Bone marrow (tissue), 2 donors: ENCODE measurements at places on chromosomes 4 and X.

DNA sequence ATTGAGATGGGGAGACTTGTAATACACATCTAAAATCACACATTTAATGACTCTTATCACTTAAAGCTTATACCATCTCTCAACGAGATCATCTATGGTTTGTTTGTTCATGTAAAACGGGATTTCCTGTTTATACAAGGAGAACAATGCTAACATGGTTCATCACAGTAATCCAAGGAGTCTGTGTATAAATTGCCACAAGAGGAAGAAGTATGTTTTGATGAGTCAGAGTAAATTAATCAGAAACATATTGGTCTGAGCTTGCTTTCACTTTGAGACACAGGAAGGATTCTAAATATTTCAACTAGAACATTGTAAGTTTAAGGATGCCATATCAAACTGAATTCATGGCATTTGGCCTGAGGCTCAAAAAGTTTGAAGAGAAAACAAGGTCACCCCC is 594.1 kb downstream of the GLUD2 start:
- peak; percentile 20 for DNase-seq

- no peak for DNase-seq
These were observed 620.6 kb upstream of the GNPDA2 start for GRCh38 chr4:45346816-45347435.

- DNase-seq = peak; percentile 86
These were observed at the start of gene ING2 for GRCh38 chr4:183504930-183505610. Gene ING2, plus strand, starts transcription at chr4:183505058. Its CDS starts 138 bp downstream, at chr4:183505196.

- no peak for DNase-seq
These were observed 556.3 kb downstream of the PPARGC1A start for GRCh38 chr4:23333556-23333945.

GRCh38 chr4:81214881-81215868 is at the start of gene PRKG2:
Gene PRKG2, minus strand, starts transcription at chr4:81215222. Its CDS starts 10,175 bp downstream, at chr4:81205047.
- no peak for DNase-seq

DNA sequence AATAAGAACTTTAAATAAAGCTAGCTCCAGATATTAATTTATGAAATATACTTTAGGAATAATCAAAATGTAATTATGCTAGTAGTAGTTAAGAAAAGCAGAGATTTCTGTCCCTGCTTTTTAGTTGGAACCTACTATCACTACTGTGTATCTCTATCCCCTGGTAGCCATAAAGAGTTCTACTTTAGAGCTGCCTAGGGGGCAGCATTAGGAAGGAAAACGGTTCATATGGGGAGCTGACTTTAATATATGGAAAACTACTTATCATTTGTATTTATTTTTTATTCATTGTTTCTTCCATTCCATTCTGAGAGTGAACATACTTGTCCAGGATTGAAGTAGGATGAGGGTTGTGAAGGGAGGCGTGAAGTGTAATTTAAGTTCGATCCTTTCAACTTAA is 40.9 kb downstream of the CPEB2 start:
- DNase-seq = no peak

- DNase-seq = no peak
These were observed 70.2 kb upstream of the BCOR start for GRCh38 chrX:40167850-40168479.

DNA sequence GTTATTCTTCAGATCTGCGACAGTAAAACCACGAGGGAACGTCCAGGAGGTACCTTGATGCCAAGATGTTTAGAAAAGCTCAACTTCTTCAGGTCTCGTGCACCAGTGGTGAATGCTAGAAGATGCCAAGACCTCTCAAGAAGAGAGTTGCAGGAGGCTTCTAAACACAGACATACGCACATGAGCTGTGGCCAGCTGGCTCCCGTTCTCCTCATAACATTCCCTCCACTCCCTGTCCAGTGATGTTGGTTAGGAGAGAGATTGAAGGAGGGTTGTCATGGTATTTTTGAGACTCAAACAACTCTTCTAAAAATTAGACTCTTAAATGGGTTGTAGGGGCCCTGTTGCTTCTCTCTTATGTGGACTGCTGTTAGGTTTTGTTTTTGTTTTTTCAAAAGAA is 184.3 kb downstream of the QDPR start:
- DNase-seq = no peak

- DNase-seq = no peak
These were observed 205.6 kb upstream of the EOLA2 start for GRCh38 chrX:150143721-150144440.

- no peak for DNase-seq
These were observed 40.7 kb downstream of the SPCS3 start for GRCh38 chr4:176360446-176360845.

GRCh38 chr4:156642161-156642560 is 329.4 kb downstream of the PDGFC start:
- DNase-seq = no peak

GRCh38 chrX:101219864-101220346 is 319 bp downstream of the DRP2 start:
- no peak for DNase-seq

GRCh38 chr4:121712783-121713182 is 16.0 kb upstream of the ANXA5 start:
- DNase-seq = no peak

DNA sequence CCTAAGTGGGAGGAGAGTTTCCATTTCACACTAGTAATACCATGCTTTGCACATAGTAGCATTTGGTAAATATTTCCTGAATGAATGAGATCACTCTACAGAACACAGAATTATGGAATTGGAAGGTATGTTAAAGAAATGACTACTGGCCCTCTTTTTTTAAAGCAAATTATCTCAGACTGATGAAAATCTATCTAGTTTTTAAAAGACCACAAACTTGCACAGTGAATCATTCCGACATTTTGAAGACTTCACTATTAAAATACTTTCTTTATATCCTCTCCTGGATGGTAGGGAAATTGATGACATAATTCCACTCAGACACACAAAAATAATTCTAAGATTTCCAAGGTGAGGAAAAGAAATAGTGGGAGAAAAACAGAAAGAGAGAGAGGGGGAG is 68.4 kb upstream of the ETNPPL start:
- no peak for DNase-seq
